ENCODE measurements at places on chromosomes 4 and X.
A peak's percentile ranks its signal among the peaks of the same experiment; 100 is the strongest.

DNA sequence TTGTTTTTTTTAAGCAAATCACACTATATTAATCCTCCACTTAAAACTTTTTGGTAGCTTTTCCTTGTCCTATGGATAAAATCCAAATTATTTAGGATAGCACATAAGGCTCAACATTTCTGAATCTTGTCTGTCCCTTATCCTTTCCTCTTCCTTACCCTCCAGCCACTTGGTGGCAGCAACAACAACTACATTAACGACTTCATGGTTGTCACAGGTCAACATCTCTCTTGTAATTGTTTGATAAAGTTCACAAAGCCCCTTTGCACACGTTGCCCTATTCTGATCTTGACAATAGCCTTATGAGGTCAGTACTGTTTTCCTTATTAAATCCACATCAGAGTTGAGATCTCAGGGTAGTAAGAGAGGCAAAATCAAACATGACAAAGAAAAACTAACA is 269.0 kb upstream of the PABPC4L start:
- DNase-seq, result no peak

GRCh38 chr4:186752325-186752724 is 28.7 kb upstream of the FAT1 start:
- no peak for DNase-seq

DNA sequence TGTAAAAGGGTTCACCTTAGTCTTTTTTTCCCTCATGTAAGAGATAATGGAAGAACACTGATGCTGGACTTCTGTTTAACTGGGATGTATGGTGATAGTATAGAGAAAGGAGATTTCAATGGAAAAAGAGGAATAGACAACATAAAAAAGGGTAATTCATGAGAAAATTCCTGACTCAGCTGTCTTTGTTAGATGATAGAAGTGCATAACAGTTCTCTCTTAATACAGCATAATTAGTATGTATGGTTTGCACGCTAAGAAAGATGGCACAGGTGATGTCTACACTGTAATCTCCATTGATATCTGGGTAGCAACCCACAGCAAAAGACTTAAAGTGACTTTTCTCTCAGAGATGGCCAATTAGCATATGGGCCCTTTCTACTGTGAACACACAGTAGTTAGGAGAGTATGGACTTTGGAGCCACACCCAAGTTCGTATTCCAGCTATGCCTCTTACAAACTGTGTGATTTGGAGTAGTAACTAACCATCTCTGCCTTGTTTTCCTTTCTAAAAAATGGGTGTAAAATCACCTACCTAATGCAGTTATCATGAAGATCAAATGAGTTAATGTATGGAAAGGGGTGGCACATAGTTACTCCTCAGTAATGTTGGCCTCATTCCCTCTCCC is 149.3 kb downstream of the PDE5A start:
- DNase-seq, result no peak

DNA sequence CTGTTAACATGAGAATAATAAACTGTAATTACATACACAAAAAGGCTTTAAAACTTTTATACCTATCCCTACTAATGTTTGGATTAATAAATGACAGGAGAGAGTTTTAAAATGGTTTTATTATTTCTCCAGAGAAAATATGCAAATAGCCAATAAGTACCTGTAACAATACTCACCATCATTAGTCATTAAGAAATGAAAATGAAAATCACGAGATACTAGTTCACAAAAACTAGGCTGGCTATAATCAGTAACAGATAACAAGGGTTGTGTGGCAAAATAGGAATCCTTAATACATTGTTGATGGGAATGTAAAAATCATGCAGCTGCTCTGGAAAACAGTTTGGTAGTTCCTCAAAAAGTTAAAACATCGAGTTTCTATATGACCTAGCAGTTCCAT is 25.2 kb upstream of the AP1AR start:
- DNase-seq, result no peak

- DNase-seq, result no peak
These were observed 41.3 kb downstream of the RAPGEF2 start for GRCh38 chr4:159144112-159144694.

GRCh38 chr4:153555730-153556434 is 89.7 kb downstream of the TMEM131L start:
- DNase-seq, result no peak

GRCh38 chrX:115560978-115561604 is at the start of gene PLS3:
Gene PLS3, plus strand, starts transcription at chrX:115561174. Its CDS starts 49,077 bp downstream, at chrX:115610251.
- DNase-seq, result no peak

DNA sequence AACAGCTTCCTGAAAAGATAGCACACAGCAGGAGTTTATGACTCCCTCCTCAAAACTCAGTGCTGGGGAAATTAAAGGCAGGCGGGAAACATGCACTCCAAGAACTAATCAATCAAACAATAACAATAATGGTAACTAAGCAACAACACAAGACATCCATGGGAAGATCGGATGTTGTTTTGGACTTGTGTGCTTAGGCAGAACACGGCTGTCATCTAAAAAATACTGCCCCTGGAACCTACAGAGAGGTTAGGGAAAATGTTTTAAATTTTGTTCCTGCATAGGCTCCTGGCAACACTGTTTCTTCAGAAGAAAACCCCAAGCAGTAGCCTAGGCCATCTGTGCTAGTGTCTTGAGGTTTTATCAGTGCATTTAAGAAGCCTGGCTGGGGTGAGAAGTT is 1378.2 kb downstream of the STIM2 start:
- DNase-seq, result no peak

DNA sequence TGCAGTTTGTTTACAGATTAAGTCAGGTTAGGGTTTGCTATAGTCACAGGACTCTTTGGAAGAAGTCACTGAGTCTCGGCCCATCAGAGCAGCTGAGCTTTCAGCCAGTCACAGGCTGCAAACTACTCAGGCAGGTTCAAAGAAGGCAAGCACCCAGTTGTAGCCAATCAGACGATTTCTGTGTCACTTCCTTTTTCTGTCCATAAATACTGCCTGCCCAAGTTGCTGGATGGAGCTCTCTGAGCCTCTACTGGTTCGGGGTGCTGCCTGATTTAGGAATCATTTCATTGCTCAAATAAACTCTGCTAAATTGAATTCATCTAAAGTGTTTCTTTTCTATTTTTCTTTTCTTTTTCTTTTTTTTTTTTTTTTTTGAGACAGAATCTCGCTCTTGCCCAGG is 7.3 kb upstream of the SH3BP2 start:
- no peak for DNase-seq

DNA sequence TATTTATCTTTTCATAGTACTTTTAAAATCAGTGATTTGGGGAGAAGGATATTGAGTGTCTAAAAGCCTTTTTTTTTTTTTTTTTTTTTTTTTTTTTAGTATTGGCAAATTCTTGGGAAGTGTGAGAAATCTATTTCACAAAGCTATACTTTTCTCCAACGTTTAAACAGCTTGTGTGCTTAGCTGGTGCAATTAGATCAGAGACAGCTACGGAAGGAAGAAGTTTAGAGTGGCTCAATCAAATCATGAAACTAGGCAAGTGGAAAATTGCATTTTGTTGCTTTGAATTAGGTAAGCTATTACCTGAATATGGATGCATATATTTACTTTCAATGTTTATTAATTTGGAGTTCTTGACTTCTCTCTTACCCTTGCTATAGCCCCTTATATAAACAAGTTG is 1001.9 kb downstream of the PDHA2 start:
- DNase-seq, result no peak

- no peak for DNase-seq
These were observed 9.7 kb upstream of the GUF1 start for GRCh38 chr4:44668526-44668925.

GRCh38 chrX:53080628-53081580 is 1.3 kb upstream of the TSPYL2 start:
- peak; percentile 28 for DNase-seq

DNA sequence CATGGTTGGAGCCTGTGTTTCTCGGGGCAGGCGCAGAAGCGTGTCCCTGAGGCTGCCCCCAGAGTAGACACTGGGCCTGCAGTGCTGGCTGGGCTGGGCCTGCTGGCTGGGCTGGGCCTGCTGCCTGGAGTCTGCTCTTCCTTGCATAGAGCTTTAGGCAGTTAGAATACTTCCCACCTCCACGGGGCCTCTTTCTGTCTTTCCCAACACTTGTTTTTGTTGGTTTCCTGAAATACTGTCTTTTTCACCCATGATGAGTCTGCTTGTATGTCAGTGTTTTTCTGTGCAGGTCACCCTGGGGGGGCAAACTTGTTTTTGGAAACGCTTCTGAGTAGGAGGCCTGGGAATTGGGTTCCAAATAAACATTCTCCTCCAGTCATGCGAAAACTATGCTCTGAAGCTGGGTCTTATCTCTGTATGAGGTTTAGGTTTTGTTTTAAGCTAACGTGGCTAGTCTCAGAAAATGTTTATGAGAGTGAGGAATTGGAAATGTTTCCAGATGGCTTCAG is 32.2 kb downstream of the TRMT44 start:
- no peak for DNase-seq

- no peak for DNase-seq
These were observed 52.4 kb downstream of the MID2 start for GRCh38 chrX:107878106-107878505.

GRCh38 chr4:173264684-173265185 is 69.4 kb downstream of the HMGB2 start:
- no peak for DNase-seq

DNA sequence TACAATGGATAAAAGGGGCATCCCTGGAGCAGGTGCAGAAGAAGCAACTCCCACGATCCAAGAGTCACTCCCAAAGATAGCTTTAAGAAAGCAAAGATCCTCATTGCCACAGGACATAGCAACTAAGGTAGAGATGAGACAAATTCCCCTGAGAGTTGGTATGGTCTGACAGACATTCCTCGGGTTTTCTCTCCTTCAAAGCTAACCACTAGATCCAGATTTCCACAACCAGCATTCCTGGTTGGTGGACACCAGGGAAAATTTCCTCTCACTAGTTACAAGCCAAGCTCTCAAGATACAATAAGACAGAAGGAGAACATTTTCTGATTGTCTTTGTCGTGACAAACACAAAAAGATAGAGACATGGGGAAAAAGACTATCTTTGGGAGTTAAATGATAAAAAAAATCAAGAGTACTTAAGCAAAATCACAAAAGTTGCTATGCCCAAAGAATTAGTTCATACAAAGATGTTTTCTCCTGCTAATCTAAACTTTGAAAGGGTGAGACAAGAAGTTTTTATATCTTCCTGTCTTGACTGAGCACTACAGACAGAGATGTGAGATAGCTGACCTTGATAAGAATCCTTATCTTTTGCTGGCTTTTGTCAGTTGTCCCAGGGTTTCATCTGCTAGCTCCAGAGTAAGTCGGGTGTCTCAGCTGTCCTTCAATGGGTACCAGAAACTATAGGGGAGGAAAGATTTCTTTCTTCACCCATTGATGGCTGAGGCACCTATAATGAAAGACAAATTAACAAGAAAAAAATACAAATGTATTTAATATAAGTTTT is 200.5 kb downstream of the CENPC start:
- no peak for DNase-seq

GRCh38 chrX:67613366-67613765 is 69.5 kb downstream of the AR start:
- no peak for DNase-seq

- no peak for DNase-seq
These were observed 5.9 kb downstream of the THAP9 start for GRCh38 chr4:82906469-82906868.

GRCh38 chrX:9885150-9885549 is 82.0 kb upstream of the CLDN34 start:
- DNase-seq, result no peak

- no peak for DNase-seq
These were observed 40.4 kb downstream of the BCOR start for GRCh38 chrX:40057405-40057804.

DNA sequence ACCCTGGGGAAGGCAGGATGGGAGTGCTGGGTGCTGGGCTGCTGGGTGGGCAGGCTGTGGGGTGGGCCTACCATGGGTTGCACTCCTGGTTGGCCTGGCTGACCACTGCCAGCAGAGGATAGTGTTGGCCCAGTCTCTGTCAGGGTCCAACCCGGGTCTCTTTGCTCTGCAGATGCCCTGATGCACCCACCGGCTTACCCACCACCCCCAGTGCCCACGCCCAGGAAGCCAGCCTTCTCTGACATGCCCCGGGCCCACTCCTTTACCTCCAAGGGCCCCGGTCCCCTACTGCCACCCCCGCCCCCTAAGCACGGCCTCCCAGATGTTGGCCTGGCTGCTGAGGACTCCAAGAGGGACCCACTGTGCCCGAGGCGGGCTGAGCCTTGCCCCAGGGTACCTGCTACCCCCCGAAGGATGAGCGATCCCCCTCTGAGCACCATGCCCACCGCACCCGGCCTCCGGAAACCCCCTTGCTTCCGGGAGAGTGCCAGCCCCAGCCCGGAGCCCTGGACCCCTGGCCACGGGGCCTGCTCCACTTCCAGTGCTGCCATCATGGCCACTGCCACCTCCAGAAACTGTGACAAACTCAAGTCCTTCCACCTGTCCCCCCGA is 14.2 kb upstream of the ADD1 start:
- DNase-seq, result no peak

DNA sequence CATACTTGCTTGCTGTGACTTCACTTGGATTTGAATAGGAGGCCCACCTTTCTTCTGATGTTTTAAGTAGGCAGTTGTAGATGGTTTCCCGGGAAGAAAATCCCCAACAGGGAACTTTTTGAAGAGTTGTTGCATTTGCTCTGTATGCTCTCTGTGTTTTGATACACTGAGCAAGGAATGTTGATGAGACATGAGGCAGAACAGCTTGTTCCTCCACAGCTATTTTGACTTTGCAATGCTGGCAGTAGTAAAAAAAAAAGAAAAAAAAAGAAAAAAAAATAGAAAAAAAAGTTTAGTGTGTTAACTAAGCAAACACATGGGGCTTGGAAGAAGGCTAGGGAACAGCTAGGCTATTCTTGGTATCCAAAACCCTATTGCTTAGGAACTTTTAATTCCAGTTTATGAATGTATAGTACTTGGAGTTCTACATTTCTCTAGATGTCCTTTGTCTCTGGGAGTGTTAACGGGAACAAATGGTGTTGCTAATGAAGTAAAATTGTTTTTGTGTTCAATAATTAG is 23.4 kb upstream of the PAQR3 start:
- no peak for DNase-seq

DNA sequence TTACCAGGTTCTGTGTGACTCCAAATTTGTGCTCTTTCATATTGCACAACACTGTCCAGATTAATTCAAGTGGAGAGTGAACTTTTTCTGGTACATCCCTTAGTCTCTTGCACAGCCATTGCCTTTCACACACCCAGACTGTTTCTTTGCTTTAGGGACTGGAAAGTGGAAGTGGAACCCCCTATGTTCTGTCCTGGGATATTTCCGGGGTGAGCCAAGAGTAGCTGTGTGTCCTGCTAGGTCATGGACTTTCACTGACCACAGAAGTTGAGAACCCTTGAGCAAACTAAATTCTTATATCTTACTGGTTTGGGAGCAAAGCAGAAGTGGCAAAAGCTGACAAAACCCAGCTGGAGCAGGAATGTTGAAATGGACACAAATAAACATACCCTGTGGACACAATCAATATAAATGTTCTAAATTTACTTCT is 10.3 kb upstream of the VSIG4 start:
- DNase-seq, result no peak

DNA sequence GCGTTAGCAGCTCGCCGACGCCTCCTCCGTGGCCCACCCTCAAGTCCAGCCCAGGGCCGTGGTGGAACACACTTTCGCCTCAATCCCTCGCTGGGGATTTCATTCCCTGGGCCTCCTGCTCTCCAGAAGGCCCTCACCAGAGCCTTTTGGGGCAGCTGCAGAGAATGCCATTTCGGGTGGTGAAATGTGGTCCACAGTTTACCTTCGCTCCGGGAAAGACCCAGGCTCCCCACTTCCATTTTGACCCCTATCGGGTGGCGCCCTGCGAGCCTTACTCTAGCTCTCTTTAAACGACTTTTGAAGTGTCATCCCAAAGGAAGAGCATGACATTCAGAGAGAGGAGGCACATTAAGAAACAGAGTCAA is 496 bp downstream of the SH2D1A start:
- DNase-seq, result no peak

- DNase-seq, result no peak
These were observed 18.9 kb upstream of the DUSP9 start for GRCh38 chrX:153628129-153628528.

- DNase-seq, result no peak
These were observed 133.3 kb downstream of the GATB start for GRCh38 chr4:151627491-151627890.
